ENCODE measurements at places on chromosomes 4 and X.
A peak's percentile ranks its signal among the peaks of the same experiment; 100 is the strongest.

- no peak for DNase-seq
Measured at GRCh38 chr4:184094532-184095159, 123.0 kb downstream of the ENPP6 start.

DNA sequence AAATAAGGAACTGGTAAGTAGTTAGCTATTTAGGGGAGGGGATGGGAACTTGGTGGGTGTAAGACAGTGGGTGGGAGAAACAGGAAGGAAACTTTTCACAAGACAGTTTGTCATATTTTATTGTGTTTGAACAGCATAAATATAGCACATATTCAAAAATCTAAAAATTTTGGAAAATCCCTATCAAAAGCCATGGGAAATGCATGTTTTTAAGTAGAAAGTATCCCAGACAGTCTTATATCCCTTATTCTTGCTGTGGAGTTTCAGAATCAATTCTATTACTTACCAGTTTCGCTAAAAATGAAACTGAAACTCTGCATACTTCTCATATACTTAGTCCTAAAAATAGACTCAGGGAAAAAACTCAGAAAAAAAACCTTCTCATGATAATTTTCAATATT lies 22.3 kb upstream of the RASGEF1B start:
- DNase-seq: no peak

DNA sequence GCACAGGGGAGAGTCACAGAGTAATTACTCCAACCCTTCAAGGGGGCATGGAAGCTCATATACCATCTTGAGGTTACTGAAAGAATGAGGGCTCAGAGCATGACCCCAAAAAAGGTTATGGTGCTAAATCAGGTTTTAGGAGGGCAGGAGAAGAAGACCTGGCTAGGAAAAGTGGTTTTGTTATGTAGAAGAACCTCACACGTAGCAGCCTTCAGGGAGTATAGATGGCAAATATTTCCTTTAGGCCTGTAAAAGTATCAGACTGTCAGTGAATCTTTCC lies 102.0 kb upstream of the PDE5A start:
- DNase-seq: no peak

DNA sequence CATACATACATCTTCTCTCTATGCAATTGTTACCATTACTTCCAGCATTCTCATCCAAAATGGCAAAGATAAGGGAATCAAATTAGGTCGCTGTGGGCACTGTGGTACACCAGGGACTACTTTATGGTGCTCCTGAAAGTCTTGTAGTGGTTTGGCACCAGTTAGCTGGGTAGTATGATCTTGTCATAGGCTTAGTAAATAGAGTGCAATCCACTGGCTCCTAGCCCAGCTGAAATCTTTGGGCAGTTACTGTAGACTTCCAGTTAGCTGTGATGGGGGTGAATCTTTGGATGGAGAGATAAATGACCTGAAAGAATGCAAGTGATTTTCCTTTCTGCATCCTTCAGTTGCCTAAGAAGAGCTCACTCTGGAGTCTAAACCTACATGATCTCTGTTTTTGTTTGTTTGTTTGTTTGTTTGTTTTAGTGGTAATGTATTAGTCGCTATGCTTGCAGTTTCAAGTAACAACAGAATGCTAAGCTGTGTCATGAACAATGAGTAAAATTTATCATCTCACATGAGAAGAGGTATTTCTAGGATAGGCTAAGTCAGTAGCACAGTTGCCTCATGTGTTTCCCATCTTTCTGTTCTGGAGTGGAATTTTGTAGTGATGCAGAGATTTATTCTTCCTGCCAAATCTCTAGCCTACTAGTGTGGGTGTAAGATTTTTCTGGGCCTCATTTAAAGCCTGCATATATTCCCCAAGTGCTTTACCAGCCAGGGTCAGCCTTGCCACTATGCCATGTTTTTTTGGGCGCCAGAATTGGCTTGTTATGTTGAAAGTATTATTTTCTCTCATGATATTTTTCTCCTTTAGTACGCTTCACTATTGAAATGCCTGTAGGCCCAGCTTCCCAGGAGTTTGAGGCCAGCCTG lies 24.2 kb downstream of the HERC3 start:
- no peak for DNase-seq

GRCh38 chr4:123990310-123990870 lies 593.8 kb downstream of the SPRY1 start:
- DNase-seq: no peak

DNA sequence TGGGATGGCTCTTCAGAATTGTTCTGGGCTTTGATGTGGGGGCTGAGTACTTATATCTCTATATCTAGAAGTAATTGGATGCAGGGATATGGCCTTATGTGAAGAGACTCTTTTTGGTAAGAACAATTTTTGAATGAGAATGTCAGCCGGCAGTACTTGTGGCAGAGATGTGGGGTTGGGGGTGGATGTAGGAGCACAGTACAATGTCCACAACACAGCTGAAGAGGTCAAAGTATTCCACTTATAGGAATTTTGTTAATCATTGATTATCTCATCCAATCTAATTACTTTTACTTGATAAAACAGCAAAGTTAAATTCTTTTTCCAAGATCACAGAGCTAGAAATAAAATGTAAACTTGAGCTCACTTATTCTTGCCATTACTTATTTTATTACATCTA lies 391.4 kb downstream of the TEX13C start:
- DNase-seq: no peak

- DNase-seq: peak; percentile 97
Measured at GRCh38 chr4:152352622-152353116, 183.2 kb downstream of the FBXW7 start.

GRCh38 chr4:168758351-168758876 lies 251.6 kb downstream of the CBR4 start:
- peak; percentile 54 for DNase-seq

Measured in eye (tissue), 1 donor.